Activated naive CD4-positive, alpha-beta T cell treated with Interleukin-2 at 50 U/mL for 16 hours (primary cell): ENCODE measurements at places on chromosomes 4 and X.
A peak's percentile ranks its signal among the peaks of the same experiment; 100 is the strongest.

DNA sequence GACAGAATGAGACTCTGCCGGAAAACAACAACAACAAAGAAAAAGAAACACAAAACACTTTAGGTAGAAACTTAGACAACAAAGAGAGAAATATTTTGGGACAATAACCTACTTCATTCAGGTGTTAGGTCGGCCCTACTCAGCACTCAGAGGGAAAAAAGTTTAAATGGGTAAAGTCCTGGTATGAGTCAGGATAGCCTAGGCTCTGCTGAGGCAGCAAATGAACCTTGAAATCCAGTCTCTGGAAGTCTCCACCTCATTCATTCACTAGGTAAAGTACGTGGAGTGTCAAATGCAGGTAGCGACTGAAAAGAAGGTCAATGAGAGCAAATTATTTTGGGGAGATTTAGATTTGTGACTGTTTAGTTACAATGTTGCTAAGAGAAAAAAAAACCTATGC is 127.4 kb downstream of the FHDC1 start:
- DNase-seq, result no peak

- DNase-seq, result no peak
These were observed 157.3 kb upstream of the LDB2 start for GRCh38 chr4:17055788-17056187.

DNA sequence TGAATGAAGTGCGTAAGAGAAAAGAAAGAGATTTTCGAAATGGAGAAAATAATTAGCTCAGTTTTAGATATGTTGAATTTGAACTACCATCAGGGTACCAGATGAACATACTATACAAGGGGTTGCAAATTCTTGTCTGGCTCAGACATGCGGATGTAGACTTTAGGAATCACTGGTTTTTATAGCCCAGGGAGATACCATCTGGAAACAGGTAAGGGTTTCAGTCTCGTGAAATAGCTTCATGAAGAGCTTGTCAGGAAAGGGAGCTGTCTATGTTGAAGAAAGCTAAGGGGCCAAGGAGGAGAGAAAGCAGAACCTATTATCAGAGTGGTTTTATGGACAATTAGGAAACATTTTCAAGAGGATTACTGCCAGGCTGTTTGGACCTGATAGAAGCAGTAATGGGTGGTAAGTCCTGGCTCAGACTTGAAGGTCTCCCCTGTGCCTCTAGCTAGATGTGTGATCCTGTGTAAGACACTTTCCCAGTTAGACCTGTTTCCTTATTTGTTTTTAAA is 6.7 kb downstream of the RAB9A start:
- no peak for DNase-seq

GRCh38 chr4:105058177-105058812 is 88.4 kb upstream of the TET2 start:
- no peak for DNase-seq

DNA sequence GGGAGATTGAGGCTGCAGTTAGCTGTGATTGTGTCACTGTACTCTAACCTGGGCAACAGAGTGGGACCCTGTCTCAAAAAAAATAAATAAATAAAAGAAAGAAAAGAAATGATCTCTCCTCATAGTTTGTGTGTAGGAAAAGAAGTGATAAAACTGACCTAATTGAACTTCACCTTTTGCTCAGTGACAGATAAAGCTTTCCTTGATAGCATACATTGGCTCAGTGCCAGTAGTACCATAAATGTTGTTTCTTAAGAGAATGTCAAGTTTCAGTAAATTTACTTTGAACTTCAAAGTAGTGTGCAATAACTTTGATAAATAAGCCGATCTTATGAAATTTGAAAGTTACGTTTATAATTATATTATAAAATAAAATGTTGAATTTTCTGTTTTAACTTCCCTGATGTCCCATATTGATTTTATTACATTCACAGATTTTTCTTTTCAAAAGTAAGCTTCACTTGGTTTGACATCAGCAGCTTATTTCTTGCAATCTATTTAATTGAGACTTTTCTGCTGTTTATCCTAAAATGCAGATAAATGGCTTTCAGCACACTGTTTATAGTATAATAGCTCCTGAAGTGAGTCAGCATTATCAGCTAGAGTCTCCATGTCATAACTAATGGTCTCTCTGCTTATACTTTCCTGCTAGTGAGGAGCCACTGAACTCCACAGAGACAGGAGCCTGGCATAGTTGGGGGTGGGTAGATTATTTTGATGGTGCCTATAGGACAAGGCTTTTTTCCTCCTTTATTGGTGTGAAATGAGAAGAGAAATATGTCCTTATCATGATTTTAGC is 330.1 kb downstream of the BMPR1B start:
- no peak for DNase-seq

GRCh38 chr4:779555-779954 is 46.4 kb downstream of the CPLX1 start:
- DNase-seq, result no peak

DNA sequence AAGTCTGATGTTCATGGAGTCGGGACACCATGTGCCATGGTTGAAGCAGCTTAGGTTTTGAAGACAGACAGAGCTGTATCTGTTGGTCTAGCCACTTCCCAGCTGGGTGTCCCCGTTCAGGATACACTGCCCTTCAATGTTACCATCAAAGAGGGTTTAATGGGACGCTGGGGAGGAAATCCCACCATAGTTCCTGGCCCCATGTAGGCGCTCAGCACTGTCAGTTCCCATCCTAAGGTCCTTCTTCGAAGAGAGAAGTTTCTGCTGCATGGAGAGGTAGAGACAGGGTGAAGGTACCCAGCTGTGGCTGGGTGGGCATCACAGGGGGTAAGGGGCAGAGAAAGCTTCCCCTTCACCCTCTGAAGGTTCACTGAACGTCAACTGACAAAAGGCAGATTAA is 3.7 kb downstream of the MGST2 start:
- DNase-seq, result no peak

GRCh38 chr4:8478801-8479744 is 38.5 kb downstream of the TRMT44 start:
- DNase-seq, result no peak

DNA sequence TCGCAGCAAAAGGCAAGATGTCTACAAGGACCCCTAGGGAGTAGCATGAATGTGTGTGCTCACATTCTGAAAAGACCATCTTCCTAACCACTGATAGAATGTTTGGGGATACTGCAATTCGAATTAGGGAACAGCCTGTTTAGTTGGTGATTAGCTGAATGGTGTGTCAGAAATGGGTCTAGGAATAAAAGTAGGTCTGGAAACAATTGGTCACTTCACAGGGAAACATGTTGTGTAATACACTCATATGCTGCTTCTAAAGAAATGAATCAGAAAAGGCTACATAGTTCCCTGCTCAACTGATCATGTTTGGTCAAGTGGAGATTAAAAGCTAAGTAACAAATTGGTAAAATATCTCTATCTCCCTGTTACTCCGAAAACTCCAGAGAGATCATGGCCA is 2362.4 kb upstream of the TENM3 start:
- no peak for DNase-seq

- DNase-seq, result no peak
These were observed 102.9 kb upstream of the ARSJ start for GRCh38 chr4:114082348-114082747.

DNA sequence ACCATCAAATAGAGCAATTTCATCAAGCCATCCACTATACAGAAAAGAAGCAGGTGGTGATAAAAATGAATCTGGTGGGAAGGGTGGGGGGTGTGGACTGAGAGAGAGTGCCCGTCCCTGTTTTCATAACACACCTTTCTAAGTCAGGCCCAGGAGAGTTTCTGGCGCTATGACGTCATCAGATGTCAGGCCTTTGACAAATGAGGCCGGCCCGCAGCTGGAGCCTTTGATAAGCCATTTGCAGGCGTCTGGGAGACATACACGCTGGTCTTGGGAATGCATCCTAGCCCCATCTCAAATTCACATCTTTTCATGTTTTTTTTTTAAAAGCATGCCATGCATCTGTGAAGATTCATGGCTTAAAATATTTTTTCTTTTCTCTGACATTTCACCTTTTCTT is 404.5 kb downstream of the BCOR start:
- DNase-seq, result no peak

DNA sequence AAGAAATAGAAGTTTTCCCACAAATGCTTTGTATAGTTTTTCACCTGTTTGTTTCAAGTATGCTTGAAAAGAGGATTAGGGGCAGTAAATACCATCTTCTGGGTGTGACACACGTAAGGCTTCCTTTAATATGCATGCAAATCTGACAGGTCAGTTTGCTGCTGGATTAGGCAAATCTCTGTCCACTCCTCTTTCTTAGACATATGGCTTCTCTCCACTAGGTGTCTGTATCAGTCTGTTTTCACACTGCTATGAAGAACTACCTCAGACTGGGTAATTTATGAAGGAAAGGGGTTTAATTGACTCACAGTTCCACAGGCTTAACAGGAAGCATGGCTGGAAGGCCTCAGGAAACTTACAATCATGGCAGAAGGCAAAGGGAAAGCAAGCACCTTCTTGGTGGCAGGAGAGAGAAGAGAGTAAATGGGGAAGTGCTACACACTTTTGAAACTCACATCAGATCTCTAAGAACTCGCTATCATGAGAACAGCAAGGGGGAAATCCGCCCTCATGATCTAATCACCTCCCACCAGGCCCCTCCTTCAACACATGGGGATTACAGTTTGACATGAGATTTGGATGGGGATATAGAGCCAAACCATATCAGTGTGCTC is 66.9 kb downstream of the TAB3 start:
- DNase-seq, result no peak

DNA sequence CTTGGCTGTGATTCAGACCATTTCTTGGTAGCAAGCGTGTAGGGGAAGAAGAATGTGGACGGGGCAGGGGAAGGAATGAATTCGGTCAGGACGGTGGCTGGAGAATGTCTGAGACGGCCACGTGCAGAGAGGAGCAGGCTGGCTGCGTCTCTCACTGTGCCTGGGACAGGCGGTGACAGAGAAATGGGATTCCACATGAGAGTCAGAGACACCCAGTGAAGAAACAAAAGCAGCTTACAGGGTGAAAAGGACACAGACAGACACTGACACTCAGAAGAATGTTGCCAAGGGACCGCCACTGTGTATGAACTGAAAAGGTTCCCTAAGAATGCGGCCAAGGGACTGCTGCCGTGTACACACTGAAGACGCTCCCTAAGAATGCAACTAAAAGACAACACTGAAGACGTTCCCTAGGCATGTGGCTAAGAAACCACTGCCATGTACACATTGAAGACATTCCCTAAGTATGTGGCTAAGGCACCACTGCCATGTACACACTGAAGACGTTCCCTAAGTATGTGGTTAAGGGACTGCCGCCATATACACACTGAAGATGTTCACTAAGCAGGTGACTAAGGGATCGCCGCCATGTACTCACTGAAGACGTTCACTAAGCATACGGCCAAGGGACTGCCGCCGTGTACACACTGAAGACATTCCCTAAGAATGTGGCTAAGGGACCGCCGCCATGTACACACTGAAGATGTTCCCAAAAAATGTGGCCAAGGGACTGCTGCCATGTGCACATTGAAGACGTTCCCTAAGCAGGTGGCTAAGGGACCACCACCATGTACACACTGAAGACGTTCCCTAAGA is 49.1 kb downstream of the DHRSX start:
- DNase-seq, result no peak

GRCh38 chr4:28334249-28334648 is 1473.6 kb downstream of the STIM2 start:
- no peak for DNase-seq

GRCh38 chr4:47651231-47651630 is 166.2 kb downstream of the ATP10D start:
- DNase-seq, result no peak

- DNase-seq, result peak; percentile 5
These were observed 25.5 kb upstream of the RXFP1 start for GRCh38 chr4:158496030-158496741.

DNA sequence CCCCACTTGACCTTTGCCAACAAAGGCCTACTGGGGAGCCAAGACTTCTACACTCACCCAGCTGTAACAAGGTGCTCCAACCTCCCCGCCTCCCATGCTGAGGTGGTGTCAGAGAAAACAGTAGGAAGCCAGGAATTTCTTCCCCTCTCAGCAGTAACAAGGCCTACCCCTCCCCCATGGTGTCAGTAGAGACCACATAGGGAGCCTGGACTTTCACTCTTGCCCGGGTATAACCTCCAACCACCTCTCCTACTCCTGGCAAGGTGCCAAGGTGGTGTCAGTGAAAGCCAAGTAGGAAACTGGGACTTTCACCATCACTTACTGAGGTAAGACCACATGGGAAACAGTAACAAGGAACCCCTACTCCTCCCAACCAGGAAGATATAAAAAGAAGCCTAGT is 93.1 kb downstream of the SLC16A2 start:
- DNase-seq, result no peak

DNA sequence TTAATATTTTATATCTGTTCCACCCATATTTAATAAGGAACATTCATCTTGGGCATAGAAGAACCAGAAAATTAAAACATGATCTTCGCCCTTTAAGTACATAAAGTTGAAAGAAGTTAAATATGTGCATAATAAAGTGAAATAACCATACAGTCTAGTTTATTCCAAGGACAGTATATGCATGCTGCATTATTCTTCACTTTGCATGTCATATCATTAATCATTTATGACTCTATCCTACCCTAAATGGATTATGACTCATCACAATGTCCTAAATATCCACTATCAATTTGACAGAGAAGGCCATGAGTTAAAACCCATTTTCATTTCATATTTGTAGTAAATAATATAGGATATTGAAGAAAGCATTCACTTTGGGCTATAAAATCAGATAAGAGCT is 576.5 kb upstream of the GNPDA2 start:
- DNase-seq, result no peak

DNA sequence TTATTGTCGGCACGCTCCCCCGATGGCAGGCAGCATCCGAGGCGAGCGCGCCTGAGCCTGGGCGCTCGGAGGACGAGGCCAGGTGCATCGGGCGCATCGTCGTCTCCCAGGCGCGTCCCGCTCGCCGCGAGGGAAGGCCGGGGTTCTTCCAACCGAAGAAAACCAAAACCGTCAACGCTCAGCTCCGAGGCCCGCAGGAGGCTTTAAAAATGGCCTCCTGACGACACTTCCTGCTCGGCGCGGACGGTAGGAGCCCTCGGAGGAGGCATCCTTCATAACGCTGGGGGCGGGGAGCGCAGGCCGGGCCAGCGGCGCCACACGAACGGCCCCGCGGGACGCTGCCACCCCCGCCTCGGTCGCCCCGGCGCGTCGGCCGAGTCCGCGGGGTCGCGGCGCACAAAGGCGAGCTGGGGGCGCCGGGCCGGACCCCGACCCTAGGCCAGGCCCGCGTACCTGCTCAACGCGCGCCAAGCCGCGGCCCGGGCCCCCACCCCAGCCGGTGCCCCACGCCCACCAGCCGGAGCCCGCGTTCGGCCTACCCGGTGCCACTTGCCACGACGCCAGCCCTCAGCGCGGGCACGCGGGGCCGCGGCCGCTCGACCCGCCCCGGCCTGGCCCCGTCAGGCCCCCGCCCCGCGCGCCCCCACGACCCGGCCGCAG is 501 bp downstream of the ZNF518B start:
- DNase-seq, result peak; percentile 65

- no peak for DNase-seq
These were observed 19.0 kb downstream of the MRPL1 start for GRCh38 chr4:77881460-77882295.

DNA sequence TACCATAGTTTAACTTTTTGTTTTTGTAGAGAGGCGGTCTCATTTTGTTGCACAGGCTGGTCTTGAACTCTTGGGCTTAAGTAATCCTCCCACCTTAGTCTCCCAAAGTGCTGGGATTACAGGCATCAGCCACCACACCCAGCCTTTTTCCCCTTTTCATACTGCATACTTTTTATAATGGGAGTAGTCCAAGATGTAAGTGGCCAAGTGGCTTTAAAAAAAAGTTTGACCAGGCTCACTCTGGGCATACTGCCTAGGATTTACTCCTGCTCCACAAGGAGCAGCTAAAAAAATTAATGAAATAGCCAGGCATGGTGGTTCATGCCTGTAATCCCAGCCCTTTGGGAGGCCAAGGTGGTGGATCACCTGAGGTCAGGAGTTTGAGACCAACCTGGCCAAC is 6.0 kb downstream of the GRSF1 start:
- DNase-seq, result no peak

- DNase-seq, result no peak
These were observed 1427.2 kb downstream of the STIM2 start for GRCh38 chr4:28287831-28288233.
